ENCODE measurements at places on chromosomes 2 and 18.

DNA sequence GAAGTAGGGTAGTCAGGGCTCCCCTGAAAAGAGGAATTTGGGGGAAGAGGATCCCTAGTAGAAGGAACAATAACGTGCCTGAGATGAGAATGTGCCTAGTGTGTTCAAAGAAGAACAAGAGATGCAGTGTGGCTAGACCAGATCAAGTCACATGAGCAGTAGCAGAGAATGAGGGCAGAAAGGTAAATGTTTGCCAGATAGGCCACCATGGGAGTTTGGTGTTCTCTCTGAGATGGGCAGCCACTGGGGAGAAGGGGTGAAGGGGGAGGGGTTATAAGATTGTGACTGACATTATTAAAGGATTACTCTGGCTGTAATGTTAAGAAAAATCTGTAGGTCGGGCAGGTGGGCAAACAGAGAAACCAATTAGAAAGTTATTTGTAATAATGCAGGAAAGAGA is 166.0 kb downstream of the LCLAT1 start:
- no peak for DNase-seq

GRCh38 chr2:156601855-156602551 is 165.8 kb downstream of the GPD2 start:
- DNase-seq, result no peak

DNA sequence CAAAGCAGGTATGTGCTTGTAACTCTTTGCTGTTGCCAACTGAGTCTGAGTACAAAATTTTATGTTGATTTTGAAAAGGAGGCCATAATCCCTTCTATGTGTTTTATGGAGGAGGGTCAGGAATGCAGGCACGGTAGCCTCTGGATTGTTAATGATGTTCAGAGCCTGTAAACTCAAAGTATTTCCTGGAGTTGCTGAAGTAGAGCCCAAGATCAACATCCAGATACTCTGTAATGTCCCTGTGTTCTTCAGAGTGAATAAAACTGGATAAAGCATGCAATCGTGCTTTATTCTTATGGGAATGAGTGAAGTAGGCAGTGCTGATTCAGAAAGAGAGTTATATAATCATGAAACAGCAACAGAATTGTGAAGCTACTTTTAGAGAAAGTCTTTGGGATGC is 61.8 kb upstream of the CHRNA1 start:
- no peak for DNase-seq

GRCh38 chr2:166765141-166765540 is 123.1 kb upstream of the XIRP2 start:
- DNase-seq, result no peak

- no peak for DNase-seq
Measured at GRCh38 chr2:199444749-199445148, 13.0 kb downstream of the SATB2 start.

GRCh38 chr2:9238591-9239326 is 32.1 kb downstream of the ASAP2 start:
- no peak for DNase-seq

DNA sequence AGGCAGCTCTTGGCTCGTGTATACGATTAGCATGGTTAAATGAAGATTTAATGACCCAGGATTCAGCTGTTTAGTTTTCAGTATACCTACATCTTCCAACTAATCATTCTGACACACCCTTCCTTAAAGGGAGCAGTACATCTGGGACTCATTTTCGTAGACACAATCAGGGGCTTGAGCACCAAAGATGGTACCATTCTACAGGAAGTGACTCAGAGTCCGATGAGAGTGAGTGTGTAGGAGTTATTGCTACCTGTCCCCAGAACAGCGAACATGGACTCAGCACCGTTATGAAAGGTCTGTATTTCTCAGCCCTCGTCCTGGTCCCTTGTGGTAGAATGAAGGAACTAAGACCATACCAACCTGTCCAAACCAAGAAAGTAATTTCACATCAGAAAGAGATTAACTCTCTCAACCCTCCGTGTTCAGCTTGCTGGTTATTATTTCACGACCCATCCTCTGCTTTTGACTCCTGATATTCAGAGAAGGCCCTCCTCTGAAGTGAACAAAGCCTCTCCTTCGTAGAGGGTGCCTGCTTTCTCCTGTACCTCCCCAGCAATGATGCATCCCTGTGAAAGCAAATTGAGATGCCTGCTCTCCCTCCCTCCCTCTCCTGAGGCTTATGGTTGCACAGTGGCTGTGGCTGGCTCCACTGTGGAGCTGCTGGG is 214.8 kb downstream of the MTX2 start:
- no peak for DNase-seq

DNA sequence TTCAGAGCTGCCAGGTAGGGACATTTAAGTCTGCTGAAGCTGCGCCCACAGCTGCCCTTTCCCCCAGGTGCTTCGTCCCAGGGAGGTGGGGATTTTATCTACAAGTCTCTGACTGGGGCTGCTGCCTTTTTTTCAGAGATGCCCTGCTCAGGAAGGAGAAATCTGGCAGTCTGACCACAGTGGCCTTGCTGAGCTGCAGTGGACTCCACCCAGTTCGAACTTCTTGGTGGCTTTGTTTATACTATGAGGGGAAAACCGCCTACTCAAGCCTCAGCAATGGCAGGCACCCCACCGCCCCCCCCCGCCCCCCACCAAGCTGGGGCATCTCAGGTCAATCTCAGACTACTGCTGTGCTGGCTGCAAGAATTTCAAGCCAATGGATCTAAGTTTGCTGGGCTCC is 458.1 kb upstream of the RAB12 start:
- no peak for DNase-seq

- no peak for DNase-seq
Measured at GRCh38 chr2:205865905-205866441, 183.7 kb downstream of the NRP2 start.

DNA sequence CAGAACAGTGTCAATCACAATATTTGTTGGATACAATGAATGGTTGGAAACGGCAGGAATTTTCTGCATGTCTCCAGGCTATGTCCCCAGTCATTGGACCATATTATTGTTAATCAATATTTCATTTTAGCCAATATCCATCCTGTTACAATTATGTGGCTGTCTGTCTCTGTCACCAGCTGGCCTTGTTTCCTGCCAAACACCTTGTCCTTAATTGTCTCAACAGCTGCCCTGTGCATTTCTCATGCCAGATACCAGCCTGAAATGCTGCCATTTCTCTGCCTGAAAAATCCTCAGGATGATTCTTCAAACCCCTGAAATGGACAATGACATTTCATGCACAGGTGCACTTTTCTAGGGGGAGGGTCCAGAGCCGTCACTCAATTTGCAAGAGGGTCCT is 170.6 kb downstream of the ALPK2 start:
- DNase-seq, result no peak

DNA sequence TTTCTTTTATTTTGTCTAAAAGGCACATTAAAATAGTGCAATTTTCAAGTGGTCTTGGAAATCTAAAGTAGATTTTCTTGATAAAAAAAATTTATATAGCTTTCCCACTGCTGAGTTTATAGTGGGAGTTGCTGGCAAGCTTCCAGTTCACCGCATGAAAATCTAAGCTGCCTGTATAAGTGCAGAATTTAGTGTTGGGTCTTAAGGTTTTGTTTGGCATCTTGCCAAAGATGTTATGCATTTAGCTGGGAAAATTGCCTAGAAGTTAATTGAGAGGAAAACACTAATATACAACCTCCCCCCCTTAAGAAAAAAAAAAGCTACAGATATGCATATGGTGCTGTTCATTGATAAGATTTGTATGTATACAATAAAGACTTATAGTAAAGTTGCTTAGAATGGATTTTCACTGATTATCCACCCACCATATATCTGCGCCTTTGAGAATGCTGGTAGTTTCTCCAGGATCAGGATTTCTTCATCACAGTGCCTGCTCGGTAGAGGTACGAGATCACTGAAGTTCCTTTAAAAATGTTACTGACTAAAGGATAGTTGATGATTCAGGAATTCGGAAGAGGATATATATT is 803.2 kb upstream of the POU3F3 start:
- no peak for DNase-seq

GRCh38 chr2:62141142-62141740 is 54.7 kb upstream of the B3GNT2 start:
- no peak for DNase-seq

DNA sequence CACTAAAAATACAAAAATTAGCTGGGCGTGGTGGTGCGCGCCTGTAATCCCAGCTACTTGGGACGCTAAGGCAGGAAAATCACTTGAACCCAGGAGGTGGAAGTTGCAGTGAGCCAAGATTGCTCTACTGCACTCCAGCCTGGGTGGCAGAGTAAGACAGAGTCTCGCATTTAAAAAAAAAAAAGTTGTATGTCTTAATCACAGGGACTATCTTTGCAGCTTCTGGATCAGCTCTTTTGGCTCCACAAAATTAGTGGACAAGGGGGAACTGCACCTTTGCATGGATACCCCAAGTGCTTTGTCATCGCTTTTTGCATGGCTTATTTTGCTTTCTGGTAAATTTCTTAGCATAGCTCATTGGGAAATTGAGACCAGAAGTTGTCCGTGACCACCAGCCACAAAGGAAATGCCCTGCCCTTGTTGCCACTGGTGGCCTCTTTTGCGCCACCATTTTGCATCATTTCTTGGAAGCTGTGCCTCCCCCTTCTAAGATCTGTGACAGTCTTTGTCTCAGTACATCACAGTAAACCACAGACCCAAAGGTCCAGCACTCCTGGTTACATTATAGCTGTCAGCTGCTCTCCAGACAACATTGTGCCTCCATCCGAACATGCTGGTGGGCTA is 43.9 kb upstream of the PCBP1 start:
- DNase-seq, result no peak

GRCh38 chr2:231522418-231523180 is 7.6 kb downstream of the NMUR1 start:
- no peak for DNase-seq

DNA sequence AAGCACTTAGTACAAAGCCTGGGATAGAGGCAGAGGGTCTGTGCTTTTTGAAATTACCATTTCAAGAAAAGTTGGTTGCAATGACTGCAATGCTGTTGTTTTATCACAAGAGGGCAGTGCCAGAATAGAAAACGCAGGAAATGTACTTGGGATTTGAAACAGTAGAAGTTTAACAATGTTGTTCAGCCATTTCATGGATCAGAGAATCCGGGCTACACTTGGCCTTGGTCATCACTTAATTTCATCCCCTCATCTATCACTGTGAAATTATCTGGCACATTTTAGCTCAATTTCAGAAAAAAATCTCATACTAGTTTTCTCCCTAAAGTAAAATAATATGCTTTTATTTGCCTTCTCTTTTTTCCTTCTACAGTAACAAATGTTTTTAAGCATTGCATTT is 70.8 kb downstream of the RAPGEF4 start:
- DNase-seq, result no peak

DNA sequence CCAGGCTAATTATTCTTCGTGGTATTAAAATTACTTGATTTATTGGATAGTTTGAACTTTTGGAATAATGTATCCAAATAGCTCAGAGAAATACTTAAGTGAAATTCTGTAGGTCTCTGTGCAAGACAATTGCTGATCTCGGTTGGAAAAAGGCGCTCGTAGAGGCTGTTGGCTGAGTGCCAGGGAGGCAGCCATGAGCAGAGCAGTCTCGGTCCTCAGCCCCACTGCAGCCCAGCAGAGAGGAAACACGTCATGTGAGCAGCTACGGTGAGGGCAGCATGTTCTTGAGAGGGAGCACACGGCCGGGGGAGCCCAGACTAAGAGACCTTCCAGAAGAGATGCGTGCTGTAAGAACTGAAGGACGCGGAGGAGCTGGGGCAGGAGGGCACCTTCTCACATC is 42.5 kb downstream of the DCDC2C start:
- DNase-seq, result no peak

- DNase-seq, result peak; percentile 90
Measured at GRCh38 chr2:234292205-234292961, 204.5 kb downstream of the ARL4C start.

GRCh38 chr18:21146016-21146415 is 34.4 kb upstream of the ROCK1 start:
- DNase-seq, result no peak
